A549 treated with DMSO at 1 μM for 4 hours (cell line): ENCODE measurements at places on chromosomes 6 and 20. TPM values are rescaled to one million over a fixed set of nuclear protein-coding genes. Genes with fewer than 3 reads are reported as not detected.

BMP2 gene
- 0.35 to 0.91 TPM (median 0.64 TPM) in 5 replicates for total RNA-seq

ADGB gene
- not detected in 5 replicates for total RNA-seq

CCDC167 gene
- total RNA-seq: 41.6 to 54.8 TPM (median 44.1 TPM) in 5 replicates

SPATS1 gene
- not detected in 5 replicates for total RNA-seq
